ENCODE measurements at places on chromosomes 7 and 10.

DNA sequence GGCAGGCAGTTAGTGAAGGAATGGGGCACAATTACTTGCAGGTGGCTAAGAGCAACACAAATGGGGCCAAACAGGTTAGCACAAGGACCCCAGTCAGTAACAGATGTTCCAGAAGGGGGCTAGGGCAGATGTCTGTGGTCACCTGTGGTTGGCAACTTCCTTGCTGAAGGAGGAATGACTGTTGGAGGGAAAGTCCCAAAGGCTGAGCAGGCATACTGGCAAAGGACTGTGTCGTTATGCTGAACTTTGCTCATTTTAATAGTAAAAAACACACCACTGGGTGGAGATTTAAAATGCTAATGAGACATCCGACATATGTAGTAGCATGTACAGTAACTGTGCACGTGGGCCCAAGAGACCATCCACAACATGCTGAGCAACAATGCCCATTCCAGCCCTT is 511.6 kb downstream of the CALN1 start:
- DNase-seq: no peak

- no peak for DNase-seq
Measured at GRCh38 chr10:48206482-48207250, 67.8 kb downstream of the FRMPD2 start.

- no peak for DNase-seq
Measured at GRCh38 chr10:111107023-111107422, 30.2 kb downstream of the ADRA2A start.

DNA sequence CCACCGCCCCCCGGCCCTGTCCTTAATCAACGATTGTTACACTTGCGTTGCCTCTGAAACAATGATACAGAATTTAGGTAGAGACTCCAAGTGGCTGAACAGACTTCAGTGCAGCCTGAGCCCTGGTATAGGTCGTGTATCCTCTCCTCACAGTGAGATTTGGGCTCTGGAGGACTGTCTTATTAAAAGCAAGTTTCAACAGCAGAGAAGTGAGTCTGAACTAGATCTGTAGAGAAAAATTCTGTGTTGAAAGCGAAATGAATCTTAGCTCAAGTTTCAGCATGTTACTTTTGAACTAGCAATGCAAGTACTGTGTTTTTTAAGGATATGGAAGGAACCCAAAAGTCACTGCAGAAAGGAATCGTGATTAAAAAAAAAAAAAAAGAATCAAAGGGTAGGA is 103.1 kb downstream of the HOXA1 start:
- no peak for DNase-seq

GRCh38 chr10:35691522-35692236 is 49.6 kb upstream of the FZD8 start:
- no peak for DNase-seq

DNA sequence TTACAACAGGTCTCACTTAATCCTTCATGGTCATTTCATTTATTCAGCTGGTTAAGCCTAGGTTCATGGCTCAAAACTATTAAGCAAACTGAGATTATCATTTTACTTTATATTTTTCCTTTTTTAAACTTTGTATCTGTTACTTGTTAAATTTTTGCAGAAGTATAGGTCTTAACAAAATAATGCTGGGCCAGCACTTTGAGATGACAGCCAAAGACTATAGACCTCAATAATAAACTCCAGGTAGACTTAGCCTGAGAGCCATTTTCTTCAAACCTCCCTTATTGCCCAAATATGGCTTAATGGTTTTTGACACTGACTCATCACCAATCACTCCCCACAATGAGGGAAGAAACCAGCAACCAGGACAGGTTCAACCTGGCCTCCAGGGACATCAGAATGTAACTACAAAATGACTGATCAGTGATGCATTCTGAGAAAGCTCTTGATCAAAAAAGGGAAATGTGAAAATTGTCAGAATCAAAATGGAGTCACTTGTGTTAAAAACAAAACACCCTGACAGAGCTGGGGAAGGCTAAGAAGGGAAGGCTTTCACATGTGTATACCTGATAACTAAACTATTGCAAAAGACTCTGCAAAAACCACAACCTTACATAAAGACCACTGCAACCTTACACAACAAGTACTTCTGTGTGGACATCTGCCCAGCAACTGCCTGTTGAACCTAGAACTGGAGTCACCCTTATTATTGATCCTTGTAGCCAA is 2.1 kb upstream of the CCDC126 start:
- DNase-seq: no peak

- no peak for DNase-seq
Measured at GRCh38 chr10:116590590-116591444, at the start of gene PNLIPRP1. Gene PNLIPRP1, plus strand, starts transcription at chr10:116590959. Its CDS starts 171 bp downstream, at chr10:116591130.

GRCh38 chr7:148262721-148263229 is 327.8 kb upstream of the C7orf33 start:
- peak; percentile 23 for DNase-seq

GRCh38 chr7:140591180-140591902 is 49.3 kb downstream of the DENND2A start:
- DNase-seq: no peak

DNA sequence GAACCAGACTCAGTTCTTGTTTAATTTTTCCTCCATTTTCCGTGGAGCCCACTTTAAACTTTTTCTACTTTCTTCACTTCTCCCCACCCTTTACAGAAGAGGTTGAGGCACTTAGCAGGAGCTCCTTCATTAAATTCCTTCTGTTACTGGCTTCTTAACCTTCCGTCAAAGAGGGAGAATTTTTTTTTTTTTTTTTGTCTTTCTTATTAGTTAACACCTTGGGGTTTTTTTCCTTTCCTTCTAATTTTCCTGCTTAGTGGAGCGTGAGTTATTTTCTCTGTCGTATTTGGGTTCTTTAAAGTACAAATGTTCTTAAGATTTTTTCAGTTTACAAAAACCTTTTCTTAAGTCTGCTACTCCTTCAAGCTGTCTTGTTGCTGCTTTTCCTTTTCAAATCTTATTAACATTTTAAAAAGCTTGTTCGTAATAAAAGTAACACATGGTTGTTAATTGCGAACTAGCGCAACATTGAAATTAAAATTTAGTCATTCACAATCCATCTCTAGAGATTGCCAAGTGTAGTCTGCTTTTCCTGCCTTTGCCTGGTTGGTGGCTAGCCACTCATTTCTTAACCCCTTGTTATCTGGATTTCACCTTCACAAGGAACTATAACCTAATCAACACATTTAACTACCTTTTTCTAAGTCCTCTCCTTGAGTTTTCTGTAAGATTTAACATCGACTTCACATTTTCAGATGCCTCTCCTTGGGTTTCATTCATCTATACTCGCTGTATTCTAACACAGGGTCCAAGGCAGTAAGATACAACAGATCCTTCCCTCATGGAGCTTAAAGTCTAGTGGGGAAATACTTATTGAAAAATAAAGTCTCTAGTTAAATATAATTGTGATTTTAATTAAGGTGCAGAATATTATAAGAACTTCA is 2.0 kb downstream of the BMPR1A start:
- DNase-seq: peak; percentile 41

GRCh38 chr10:99983280-99983988 is 26.3 kb downstream of the DNMBP start:
- peak; percentile 89 for DNase-seq

DNA sequence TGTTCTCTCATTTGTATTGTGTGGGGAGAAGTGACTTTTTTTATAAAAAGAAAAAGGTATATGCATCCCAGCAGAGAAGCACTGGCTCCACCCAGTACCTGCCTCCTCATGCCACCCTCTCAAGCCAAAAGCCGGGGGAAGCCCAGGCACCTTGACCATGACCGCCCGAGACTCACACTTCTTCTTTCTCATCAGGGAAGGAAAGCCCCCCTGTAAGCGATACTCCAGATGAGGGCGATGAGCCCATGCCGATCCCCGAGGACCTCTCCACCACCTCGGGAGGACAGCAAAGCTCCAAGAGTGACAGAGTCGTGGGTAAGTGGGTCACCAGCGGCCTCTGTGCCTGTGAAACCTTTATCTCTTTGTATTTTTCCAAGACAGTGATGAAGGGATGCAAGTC is 22.9 kb downstream of the IKZF1 start:
- DNase-seq: no peak
